ENCODE measurements at places on chromosomes 3 and 15. TPM values are rescaled to one million over a fixed set of nuclear protein-coding genes. Genes with fewer than 3 reads are reported as not detected.

CTNNB1 gene
- 406 TPM for total RNA-seq

DNA sequence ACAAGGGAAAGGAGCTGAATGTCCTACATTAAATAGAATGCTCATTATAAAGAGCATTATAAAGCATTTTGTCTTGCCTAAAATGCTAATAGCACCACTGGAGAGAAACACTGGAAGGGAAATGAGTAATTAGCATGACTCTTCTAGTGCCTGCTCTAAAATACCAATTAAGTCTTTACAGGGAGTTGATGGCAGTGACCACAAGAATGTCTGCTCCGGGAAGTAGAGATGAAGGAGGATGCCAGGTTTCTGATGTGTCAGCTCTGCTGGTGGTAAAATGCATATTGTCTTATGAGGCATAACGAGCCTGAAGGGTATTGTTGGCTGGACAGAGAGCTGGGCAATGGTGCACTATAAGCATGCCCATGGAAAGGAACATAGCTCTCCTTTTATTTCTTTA lies 49.5 kb downstream of the MYLK start:
- no peaks in the 10 kb centered on the region for H3K36me3 ChIP-seq
- H3K27me3 ChIP-seq = no peaks in the 10 kb centered on the region
- no peak overlapping the region for H3K4me3 ChIP-seq
- H3K4me1 ChIP-seq = peaks cover 16% of the 10 kb centered on the region
- DNase-seq = no peak
- H3K27ac ChIP-seq = no peak overlapping the region

ARIH2 gene
- total RNA-seq = 98.1 TPM

DNA sequence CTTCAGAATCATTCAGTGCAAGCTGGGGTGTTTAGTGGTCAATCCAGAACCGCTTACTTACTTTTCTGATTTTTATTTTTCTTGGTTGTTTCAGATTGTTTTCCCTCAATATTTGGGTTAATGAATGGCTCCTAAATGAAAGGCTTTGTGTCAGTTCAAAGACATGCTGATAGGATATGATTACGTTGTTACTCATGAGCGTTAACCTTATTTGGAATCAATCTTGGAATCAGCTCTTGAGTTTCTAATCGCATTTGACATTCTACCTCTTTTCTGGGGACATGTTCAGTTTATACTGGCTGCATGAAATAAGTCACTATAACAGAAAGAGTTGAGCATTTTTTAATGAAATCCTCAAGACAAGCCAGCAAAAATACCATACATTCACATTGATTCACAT lies 50.2 kb downstream of the ATP11B start:
- no peak for DNase-seq
- H3K4me3 ChIP-seq = no peak overlapping the region
- H3K27me3 ChIP-seq = no peaks in the 10 kb centered on the region

- no peak overlapping the region for H3K4me3 ChIP-seq
- peak; percentile 66 for DNase-seq
- H3K4me1 ChIP-seq = peaks cover 23% of the 10 kb centered on the region
- H3K27ac ChIP-seq = no peak overlapping the region
- no peaks in the 10 kb centered on the region for H3K36me3 ChIP-seq
Observed at GRCh38 chr15:29571792-29572431, 250.4 kb downstream of the TJP1 start.

- no peak for DNase-seq
- H3K36me3 ChIP-seq = peaks cover 4% of the 10 kb centered on the region
- H3K4me1 ChIP-seq = peaks cover 66% of the 10 kb centered on the region
- H3K27me3 ChIP-seq = no peaks in the 10 kb centered on the region
- no peak overlapping the region for H3K4me3 ChIP-seq
- peak overlapping the region; percentile 39 for H3K27ac ChIP-seq
Observed at GRCh38 chr3:188520466-188520865, 366.5 kb downstream of the LPP start.

GRCh38 chr3:4765212-4765611 lies 214.0 kb upstream of the BHLHE40 start:
- H3K27ac ChIP-seq = no peak overlapping the region
- H3K36me3 ChIP-seq = peaks cover 12% of the 10 kb centered on the region
- no peak for DNase-seq
- H3K4me3 ChIP-seq = no peak overlapping the region

- no peak overlapping the region for H3K27ac ChIP-seq
- no peak overlapping the region for H3K4me3 ChIP-seq
- no peak for DNase-seq
- H3K27me3 ChIP-seq = no peaks in the 10 kb centered on the region
- H3K4me1 ChIP-seq = peaks cover 4% of the 10 kb centered on the region
Observed at GRCh38 chr3:43537225-43537624, 84.6 kb downstream of the ANO10 start.

- H3K4me3 ChIP-seq = no peak overlapping the region
- no peaks in the 10 kb centered on the region for H3K36me3 ChIP-seq
- H3K27me3 ChIP-seq = no peaks in the 10 kb centered on the region
- no peak for DNase-seq
- H3K27ac ChIP-seq = no peak overlapping the region
Observed at GRCh38 chr3:195060217-195060481, 210.8 kb downstream of the XXYLT1 start.

CCR8 gene
- not detected for total RNA-seq

MORC1 gene
- total RNA-seq = not detected

APOD gene
- 591 TPM for total RNA-seq

RTP3 gene
- total RNA-seq = not detected

DNA sequence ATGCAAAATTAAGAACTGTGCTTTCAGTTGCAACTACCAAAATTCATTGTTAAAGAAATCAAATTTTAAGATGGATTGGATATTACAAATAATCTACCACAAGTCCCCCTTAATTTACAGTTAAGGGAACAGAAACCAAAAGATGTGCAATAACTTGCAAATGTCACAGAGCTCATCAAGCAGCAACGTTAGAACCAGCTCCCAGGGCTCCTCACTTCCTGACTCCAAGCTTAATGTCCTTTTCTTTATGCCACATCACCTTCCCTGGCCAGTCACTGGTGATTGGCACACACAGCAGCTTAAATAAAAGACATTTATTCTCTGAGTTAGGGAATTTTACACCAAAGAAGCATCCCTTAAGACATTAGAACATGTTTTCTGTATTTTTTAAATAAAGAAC lies 159.7 kb downstream of the RSL24D1 start:
- no peak overlapping the region for H3K27ac ChIP-seq
- H3K27me3 ChIP-seq = no peaks in the 10 kb centered on the region
- no peak for DNase-seq
- no peaks in the 10 kb centered on the region for H3K4me1 ChIP-seq

GRCh38 chr3:32177702-32178198 lies 60.7 kb upstream of the CMTM8 start:
- H3K27me3 ChIP-seq = no peaks in the 10 kb centered on the region
- no peak overlapping the region for H3K27ac ChIP-seq
- no peaks in the 10 kb centered on the region for H3K4me1 ChIP-seq
- H3K36me3 ChIP-seq = no peaks in the 10 kb centered on the region
- no peak overlapping the region for H3K4me3 ChIP-seq

GRCh38 chr15:40850576-40851112 lies 6.8 kb downstream of the SPINT1 start:
- no peak overlapping the region for H3K4me3 ChIP-seq
- no peak overlapping the region for H3K27ac ChIP-seq
- H3K27me3 ChIP-seq = no peaks in the 10 kb centered on the region
- H3K4me1 ChIP-seq = no peaks in the 10 kb centered on the region
- H3K36me3 ChIP-seq = no peaks in the 10 kb centered on the region
- no peak for DNase-seq

GRCh38 chr3:50297896-50298725 lies 1.1 kb downstream of the HYAL3 start:
- DNase-seq = no peak
- H3K27ac ChIP-seq = peak overlapping the region; percentile 92
- no peaks in the 10 kb centered on the region for H3K36me3 ChIP-seq
- H3K4me1 ChIP-seq = peaks cover 51% of the 10 kb centered on the region

- no peaks in the 10 kb centered on the region for H3K36me3 ChIP-seq
- peaks cover 8% of the 10 kb centered on the region for H3K4me1 ChIP-seq
- H3K27ac ChIP-seq = no peak overlapping the region
- H3K4me3 ChIP-seq = no peak overlapping the region
Observed at GRCh38 chr3:141677701-141678100, 60.4 kb upstream of the RNF7 start.

DNA sequence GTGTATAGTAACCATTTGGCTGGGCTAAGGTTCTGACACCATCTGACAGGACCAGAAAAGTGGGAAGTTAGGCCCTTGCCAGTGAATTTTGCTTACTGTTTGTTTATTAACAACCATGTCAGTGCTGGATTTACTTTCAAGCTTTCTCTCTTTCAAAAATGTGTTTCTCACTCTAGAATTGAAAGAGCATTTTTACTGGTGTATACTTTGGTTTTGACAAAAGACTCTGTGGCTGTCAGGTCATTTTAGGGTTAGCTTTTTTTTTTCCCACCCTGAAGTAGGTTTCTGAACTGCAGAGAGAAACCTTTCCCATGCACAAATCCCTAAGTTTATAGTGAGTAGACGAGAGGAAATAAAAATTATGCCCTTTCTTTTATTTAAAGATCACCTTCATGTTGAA lies 230.0 kb upstream of the TBC1D5 start:
- no peaks in the 10 kb centered on the region for H3K27me3 ChIP-seq
- no peaks in the 10 kb centered on the region for H3K36me3 ChIP-seq
- no peak overlapping the region for H3K4me3 ChIP-seq
- no peaks in the 10 kb centered on the region for H3K4me1 ChIP-seq

DNA sequence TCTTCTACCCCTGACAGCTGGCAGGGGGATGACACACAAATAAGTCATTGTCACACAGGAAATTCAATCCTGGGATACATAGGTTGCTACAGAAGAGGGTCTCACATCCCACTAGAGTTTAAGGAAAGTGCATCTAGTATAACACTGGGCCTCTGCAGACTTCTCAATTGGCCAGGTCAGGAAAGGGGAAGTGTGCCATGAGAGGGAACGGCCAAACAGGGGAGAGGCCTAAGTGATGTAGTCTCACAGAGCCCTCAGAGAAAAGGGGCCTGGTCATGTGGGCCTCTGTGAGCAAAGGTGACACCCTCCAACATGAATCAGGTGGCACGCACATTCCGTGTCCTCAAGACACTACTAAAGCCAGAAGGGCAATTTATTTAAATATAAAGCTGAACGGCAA lies 11.2 kb downstream of the ZXDC start:
- H3K36me3 ChIP-seq = peaks cover 99% of the 10 kb centered on the region
- H3K4me1 ChIP-seq = peaks cover 23% of the 10 kb centered on the region
- no peak overlapping the region for H3K27ac ChIP-seq
- no peak for DNase-seq

GRCh38 chr3:13138833-13139145 lies 65.6 kb upstream of the IQSEC1 start:
- H3K27me3 ChIP-seq = no peaks in the 10 kb centered on the region
- no peak for DNase-seq
- no peak overlapping the region for H3K4me3 ChIP-seq
- H3K4me1 ChIP-seq = no peaks in the 10 kb centered on the region

DNA sequence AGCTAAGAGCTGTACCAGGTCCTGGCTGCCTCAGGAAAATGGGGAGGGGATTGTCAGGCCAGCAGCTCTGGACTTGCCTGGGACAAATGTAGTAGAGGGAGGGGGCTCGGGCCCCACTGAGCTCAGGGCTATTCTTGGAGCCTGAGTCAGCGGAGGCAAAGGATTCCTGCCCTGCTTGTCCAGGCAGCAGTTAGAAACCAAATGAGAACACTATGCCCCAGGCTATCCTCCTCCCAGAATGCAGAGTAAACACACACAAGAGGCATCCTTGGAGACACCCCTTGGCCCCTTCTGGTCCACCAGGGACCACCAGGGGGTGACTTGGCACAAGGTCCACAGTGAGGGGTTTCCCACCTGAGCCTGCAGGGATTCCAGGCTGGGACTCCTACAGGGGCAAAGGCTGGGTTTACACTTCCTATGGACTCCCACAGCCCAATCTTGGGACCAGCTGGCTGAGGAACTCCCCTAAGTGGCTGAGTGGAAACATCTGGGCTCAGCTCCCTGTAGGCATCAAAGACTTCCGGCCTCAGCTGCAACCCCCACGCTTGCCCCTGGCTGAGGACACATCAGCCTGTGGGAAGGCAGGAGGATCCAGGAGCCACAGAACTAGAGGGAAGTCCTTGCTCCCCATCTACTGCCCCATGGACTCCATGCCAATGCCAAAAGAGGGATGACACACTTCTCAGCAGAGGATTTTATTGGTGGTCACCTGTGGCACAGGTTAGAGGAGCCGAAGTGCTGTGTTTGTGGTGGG lies 3.4 kb upstream of the COL7A1 start:
- DNase-seq = no peak
- H3K4me1 ChIP-seq = peaks cover 72% of the 10 kb centered on the region
- H3K4me3 ChIP-seq = no peak overlapping the region
- peaks cover 44% of the 10 kb centered on the region for H3K36me3 ChIP-seq

GRCh38 chr3:196604548-196604947 lies 34.9 kb upstream of the NRROS start:
- H3K4me1 ChIP-seq = peaks cover 4% of the 10 kb centered on the region
- no peaks in the 10 kb centered on the region for H3K27me3 ChIP-seq
- DNase-seq = no peak
- no peaks in the 10 kb centered on the region for H3K36me3 ChIP-seq

DNA sequence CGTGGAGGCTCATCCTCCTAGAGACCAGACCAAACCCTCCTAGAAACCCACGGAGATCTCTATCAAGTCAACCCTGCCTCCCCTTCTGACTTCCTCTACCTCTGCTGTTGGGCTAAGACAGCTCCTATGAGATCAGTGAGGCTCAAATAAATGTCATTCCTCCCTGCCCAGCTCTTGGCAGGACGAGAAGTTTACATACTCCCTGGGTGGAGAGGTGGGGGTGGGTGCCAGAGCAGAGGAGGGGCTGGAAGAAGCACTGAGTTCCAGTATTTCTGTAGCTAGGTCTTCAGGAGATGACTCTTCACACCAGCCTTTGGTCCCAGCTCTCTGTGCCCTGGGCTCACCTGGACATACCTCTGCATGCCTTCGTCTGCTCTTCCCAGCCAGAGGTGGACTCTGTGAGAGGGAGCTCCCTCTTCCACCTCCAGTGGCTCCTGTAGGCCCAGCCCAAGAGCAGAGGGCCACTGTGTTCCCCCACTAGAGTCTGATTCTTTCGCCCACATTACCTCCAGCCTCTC lies 42.4 kb upstream of the TLE3 start:
- no peak for DNase-seq
- H3K4me1 ChIP-seq = peaks cover 35% of the 10 kb centered on the region
- no peak overlapping the region for H3K27ac ChIP-seq
- H3K27me3 ChIP-seq = no peaks in the 10 kb centered on the region
- H3K4me3 ChIP-seq = no peak overlapping the region

DNA sequence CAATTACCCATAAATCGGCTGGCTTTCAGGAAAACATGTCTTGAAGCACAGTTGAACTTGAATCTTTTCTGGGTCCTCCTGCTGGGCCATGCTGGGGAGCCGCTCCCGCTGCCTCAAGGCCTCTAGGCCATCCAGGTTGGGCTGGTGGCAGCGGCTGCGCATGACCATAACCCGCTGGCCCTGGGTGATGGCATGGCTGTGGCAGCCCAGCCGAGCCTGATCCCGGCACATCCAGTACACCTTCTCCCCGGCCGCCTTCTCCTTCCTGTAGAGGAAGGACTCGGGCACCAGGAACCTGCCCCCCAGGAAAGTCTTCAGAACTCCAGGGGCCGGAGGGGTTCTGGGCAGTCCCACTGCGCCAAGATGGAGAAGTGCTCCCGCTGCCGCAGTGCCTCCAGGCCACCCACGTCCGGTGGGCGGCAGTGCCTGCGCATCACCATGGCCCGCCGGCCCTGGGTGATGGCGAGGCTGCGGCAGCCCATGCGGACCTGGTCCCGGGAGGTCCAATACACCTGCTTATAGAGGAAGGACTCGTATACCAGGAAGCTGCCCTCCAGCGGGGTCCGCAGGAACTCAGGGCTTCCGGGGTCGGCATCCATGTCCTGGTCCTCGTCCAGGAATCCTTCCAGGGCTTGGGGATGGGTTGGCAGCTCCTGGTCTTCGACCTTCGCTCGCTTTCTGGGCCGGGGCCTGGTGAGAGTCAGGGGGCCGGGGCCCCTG lies 84.3 kb upstream of the FXR1 start:
- H3K27ac ChIP-seq = no peak overlapping the region
- DNase-seq = no peak
- no peaks in the 10 kb centered on the region for H3K36me3 ChIP-seq
